ENCODE measurements at places on chromosomes 1 and 21.

DNA sequence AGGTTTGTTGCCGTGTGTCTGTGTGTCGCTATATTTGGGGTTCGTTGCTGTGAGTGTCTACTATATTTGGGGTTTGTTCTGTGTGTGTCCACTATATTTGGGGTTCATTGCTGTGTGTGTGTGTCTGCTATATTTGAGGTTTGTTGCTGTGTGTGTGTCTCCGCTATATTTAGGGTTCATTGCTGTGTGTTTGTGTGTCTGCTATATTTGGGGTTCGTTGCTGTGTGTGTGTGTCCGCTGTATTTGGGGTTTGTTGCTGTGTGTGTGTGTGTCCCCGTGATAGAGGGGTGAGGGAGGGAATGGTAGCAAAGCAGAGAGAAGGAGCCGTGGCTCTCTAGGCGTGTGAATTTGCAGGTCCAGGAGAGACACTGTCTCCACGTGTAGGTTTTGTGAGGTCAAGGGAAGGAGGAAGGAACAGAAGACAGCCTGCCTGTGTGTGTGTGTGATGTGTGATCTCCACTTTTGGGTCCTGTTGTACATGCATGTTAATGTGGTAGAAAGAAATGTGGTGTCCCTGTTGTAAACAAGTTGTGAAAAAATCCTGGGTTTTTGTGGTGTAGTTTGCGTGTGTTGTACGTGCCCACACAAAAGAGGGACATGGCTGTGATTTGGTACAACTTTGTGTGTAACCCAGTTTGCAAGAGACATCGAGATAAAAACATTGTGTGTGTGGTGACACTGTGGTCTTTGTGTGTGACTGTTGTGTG is 56.3 kb upstream of the ECE1 start:
- DNase-seq, result no peak

- no peak for DNase-seq
Observed at GRCh38 chr1:54695221-54695620, 20.4 kb upstream of the TTC4 start.

- DNase-seq, result no peak
Observed at GRCh38 chr1:203448521-203449061, 27.0 kb upstream of the PRELP start.

- peak; percentile 45 for DNase-seq
Observed at GRCh38 chr1:223628233-223629125, 37.0 kb downstream of the CAPN8 start.

DNA sequence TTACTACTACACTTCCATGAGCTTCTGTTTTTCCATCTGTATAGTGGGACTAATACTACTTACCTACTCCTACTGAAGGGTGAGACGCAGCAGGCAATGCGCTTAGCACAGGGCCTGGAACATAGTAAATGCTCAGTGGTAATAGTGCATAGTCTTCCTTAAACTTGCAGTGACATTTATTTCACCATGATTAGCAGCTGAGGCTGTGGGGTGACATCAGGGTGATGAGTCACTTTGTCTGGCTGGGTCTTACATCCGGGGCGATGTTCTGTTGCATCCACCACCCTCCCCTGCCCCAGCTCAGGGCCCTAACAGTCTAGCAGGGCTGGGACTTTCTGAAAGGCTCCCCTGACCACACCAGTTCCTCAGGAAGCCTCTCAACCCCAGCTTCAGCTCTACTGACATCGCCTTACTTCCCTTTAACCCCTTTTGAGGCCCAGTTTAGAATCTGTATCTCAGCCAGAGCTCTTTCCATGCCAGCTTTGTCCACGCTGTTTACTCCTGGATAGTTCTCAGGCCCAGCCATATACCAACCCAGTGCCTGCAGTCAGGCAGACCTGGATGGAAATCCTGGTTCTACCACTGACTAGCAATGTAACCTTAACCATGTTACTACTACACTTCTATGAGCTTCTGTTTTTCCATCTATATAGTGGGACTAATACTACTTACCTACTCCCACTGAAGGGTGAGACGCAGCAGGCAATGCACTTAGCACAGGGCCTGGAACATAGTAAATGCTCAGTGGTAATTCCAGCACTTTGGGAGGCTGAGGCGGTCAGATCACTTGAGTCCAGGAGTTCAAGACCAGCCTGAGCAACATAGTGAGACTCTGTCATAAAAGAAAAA is 66.3 kb downstream of the CD58 start:
- DNase-seq, result peak; percentile 73

DNA sequence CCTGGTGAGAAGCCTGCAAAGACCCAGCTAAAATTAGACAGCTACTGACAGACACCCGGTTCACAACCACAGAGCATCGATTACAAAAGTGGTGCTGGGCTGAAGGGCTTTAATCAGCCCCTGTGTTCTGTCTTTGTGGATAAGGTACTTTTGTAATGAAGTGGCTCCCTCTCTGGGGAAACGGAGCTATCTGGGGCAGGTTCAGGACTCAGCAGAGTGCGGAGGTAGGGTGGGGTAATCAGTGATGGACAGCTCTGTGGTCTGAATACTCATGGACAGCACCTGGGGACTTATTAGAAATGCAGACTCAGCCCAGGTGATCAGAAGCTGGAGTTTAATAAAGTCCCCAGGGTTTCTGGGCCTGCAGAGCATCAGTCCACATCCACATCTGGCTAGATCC is 152.0 kb downstream of the MATN1 start:
- no peak for DNase-seq

GRCh38 chr1:181251001-181251712 is 162.7 kb downstream of the IER5 start:
- no peak for DNase-seq

Data from stimulated activated CD4-positive, alpha-beta T cell treated with anti-CD3 and anti-CD28 coated beads, TNF-alpha, amount 100 ng/mL, for 48 hours (primary cell).